ENCODE measurements at places on chromosomes 3 and 15.

DNA sequence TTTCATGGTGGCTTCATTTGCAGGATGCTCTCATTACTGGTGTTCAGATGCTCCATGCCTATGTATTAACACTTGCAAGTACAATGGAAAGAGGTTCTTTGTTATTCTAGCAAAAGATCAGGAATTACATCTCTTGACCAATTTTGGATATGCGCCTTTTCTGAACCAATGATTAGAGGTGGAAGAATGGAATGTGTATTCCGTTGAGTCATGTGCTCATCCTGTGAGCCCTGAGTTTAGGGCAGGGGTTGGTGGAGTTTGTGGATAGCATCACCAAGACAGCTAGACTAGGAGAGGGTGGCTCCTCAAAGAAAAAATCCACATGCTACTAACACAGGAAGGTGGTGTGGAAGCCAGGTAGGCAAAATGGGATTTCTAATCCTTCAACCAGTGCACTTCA is 80.7 kb upstream of the SLC25A26 start:
- DNase-seq = no peak

DNA sequence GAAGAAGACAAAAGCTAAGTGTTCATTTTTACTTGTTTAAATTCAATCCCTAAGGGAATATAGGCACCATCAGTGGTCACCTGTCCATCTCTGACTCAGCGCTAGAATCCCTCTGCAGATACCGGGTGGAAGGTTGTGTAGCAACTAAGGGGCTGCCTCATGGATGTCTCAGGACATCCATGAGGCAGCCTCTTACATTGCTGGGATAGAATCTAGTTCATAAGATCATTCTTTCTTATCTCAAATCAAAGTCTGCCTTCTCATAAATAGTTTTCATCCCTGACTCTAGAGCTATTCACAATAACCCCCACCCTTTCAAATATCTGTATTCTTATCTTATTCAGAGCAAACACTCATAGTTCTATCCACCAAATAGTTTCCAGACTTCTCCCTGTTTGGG is 38.1 kb downstream of the HSPBAP1 start:
- no peak for DNase-seq

GRCh38 chr3:141368925-141369794 is 856 bp downstream of the ZBTB38 start:
- DNase-seq = no peak

DNA sequence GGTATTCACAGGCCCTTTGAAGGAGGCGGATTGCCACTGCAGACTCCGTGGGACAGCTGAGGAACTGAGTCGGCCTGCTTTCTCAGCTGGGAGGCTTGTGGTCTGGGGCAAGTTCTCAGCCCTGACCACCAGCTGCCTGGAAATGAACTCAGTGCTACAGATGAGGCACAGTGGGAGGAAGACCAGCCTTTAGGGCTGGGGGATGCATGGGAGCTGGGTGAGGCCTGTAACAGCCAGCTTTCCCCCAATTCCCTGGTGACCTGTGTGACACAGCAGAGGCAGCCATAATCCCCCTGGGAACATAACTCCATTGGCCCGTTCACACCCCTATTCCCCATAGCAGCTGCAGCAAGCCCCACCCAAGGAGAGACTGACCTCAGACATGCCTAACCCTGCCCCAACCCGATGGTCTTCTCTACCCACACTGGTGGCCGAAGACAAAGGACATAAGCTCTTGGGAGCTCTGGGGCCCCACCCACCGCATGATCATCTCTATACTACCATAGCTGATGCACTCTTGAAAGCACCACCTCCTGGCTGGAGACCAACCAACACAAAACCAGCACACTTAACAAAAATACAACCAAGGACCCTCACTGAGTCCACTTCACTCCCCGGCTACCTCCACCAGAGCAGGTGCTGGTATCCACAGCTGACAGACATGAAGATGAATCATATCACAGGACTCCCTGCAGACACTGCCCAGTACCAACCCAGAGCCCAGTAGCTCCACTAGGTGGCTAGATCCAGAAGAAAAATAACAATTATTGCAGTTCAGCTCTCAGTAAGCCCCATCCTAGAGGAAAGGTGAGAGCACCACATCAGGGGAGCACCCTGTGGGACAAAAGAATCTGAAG is 24.9 kb downstream of the ZMAT3 start:
- DNase-seq = no peak

GRCh38 chr3:80232760-80233159 is 465.0 kb upstream of the ROBO1 start:
- DNase-seq = no peak

GRCh38 chr3:167887096-167887495 is 151.6 kb downstream of the SERPINI1 start:
- DNase-seq = no peak

DNA sequence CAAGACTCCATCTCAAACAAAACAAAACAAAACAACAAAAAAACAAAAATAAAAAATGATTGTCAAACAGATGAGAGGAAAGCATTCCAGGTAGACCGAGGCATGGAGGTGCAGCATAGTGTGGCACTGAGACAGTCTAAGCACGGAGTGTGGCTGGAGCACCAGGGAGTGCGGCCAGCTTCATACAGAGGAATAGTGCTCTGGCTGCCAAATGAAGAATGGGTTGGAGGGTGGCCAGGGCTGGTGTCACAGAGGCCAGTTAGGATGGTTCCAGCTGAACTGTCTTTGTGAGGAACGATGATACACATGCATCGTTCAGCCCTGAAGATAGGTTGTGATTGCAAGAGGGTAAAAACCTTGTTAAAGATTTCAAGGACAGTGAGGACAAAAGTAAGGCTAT is 28.3 kb downstream of the MITF start:
- DNase-seq = peak; percentile 48

DNA sequence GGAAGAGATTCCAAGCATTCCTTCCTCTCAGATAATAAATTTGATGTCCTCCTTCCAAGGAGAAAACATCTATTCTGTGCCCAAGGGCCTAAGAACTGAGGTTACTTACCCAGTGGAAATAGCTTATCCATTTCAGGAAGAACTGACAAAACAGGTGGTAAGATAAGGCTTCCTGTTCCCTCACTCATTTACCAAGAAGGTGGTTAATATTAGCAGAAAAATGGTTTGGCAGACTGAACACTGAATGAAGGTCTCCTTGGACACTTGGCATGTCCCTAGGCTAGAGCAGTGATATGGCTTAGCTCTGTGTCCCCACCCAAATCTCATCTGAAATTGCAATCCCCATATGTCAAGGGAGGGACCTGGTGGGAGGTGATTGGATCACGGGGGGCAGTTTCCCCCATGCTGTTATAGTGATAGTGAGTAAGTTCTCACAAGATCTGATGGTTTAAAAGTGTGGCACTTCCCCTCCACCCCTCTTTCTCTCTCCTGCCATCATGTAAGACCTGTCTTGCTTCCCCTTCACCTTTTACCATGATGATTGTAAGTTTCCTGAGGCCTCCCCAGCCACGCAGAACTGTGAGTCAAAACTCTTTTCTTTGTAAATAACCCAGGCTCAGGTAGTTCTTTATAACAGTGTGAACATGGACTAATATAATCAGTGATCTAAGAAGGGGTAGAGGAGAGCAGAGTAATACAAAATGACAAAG is 127.4 kb downstream of the ST8SIA2 start:
- no peak for DNase-seq

DNA sequence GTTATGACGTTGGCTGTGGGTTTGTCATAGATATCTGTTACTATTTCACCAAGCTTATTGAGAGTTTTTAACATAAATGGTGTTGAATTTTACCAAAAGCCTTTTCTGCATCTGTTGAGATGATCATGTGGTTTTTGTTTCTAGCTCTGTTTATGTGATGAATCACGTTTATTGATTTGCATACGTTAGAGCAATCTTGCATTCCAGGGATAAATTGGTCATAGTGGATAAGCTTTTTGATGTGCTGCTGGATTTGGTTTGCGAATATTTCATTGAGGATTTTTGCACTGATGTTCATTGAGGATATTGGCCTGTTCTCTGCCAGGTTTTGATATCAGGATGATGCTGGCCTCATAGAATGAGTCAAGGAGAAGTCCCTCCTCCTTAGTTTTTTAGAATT is 117.8 kb downstream of the DOCK3 start:
- DNase-seq = no peak

- no peak for DNase-seq
These were observed 276.6 kb downstream of the UBE2E2 start for GRCh38 chr3:23479615-23480328.

GRCh38 chr15:27532358-27532757 is 561.4 kb downstream of the GABRG3 start:
- DNase-seq = no peak

- DNase-seq = no peak
These were observed 223.0 kb downstream of the PDZRN3 start for GRCh38 chr3:73401616-73402279.

- no peak for DNase-seq
These were observed 59.0 kb upstream of the NECTIN3 start for GRCh38 chr3:111012388-111013248.

- DNase-seq = peak; percentile 11
These were observed 252.9 kb upstream of the ST8SIA2 start for GRCh38 chr15:92140796-92141195.

DNA sequence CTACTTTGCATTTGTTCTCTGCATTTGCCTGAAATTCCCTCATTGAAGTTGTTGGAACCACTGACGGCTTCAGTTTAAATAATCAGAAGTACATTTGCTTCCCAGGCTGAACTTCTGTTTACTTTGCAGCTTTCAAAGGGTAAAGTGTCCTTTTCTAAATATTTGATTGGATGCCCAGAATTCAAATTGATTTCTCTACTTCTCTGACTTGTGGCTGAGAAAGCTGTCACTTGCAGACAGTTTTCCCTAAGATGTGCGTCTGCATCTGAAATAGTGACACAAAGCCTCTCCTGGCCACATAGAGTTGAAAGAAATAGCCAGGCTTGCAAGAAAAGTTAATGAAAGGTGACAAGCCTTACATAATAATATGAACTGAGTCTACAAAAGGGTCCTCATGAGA is 299.6 kb downstream of the THSD4 start:
- peak; percentile 33 for DNase-seq

DNA sequence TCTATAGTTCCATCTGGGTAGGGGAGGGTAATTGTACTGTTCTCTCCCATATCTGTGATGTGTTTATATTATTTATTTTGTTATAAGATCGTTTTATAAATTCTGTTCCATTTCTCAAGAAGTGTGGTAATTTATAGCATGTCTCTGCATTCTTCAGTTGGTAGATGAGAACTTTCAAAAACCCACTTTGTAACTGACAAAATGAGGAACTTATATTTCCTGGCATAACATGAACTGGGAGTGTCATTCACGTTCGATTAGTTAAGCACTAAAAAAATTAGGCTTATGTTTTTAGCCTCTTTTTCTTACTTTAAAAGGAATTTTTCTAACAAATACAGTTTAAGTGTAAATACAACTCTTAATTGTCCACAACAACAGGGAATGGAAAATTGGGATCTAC is 230.8 kb downstream of the CGGBP1 start:
- DNase-seq = no peak

DNA sequence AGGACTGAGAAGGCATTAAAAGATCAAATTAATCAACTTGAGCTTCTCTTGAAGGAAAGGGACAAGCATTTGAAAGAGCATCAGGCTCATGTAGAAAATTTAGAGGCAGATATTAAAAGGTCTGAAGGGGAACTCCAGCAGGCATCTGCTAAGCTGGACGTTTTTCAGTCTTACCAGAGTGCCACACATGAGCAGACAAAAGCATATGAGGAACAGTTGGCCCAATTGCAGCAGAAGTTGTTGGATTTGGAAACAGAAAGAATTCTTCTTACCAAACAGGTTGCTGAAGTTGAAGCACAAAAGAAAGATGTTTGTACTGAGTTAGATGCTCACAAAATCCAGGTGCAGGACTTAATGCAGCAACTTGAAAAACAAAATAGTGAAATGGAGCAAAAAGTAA is 149.7 kb upstream of the LRRFIP2 start:
- DNase-seq = no peak

GRCh38 chr3:25468866-25469319 is 40.8 kb downstream of the RARB start:
- no peak for DNase-seq

DNA sequence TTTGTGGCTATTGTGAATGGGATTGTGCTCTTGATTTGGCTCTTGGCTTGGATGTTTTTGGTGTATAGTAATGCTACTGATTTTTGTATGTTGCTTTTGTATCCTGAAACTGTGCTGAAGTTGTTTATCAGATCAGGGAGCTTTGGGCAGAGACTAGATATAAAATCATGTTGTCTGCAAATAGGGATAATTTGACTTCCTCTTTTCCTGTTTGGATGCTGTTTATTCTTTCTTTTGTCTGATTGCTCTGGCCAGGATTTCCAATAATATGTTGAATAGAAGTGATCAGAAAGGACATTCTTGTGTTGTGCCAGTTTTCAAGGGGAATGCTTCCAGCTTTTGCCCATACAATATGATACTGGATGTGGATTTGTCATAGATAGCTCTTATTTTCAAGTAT is 66.1 kb downstream of the CHCHD6 start:
- DNase-seq = no peak

- DNase-seq = peak; percentile 28
These were observed 35.2 kb upstream of the SLC41A3 start for GRCh38 chr3:126119008-126119675.

- DNase-seq = no peak
These were observed 584 bp upstream of the XCR1 start for GRCh38 chr3:46027736-46028397.

DNA sequence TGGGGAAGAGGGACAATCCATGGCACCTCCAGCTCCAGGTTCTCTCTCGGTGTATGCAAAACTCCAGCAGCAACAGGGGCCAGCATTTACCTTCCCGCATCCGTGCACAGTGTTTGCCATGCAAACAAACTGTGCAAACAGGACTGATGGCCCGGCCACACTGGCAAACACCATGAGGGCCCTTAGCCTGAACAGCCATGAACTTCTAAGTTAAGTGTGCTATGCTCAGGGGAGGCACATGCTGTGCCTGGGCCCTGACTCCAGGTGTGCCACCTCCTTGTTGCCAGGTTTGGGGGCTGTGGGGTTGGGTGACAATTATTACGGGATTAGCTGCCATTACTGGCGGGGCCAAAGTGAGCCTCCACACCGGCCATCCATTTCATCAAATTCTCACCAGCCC is 57.5 kb downstream of the CACNA2D2 start:
- DNase-seq = peak; percentile 81

GRCh38 chr15:43977072-43977884 is 150.5 kb downstream of the WDR76 start:
- DNase-seq = no peak

- DNase-seq = peak; percentile 60
These were observed 186.9 kb downstream of the FAM43A start for GRCh38 chr3:194872669-194872977.

DNA sequence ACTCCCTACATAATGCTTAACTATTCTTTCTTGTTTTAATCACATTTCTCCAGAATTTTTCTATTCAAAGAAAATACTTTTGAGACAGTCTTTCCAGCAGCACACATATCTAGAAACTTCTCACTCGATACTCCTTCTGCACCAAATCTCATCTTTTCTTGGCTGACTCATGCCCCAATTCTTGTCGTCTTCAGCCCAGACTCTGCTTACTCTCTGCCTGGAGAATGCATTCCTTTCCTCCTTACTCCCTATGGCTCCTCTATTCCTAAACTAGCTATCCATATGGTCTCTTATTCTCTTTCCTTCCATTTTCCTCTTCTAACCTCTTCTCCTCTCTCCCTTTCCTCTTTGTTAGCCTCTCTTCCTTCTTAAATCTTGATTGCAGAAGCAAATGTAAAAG is 158.7 kb downstream of the GBE1 start:
- no peak for DNase-seq

All from LNCaP clone FGC (cell line).